Activated T-cell treated with anti-CD3 and anti-CD28 coated beads, Interleukin-2, amount 50 U/mL, for 72 hours (primary cell): ENCODE measurements at places on chromosomes 11 and 22.

- H3K27ac ChIP-seq = no peak overlapping the region
- DNase-seq = no peak
- H3K4me1 ChIP-seq = no peaks in the 10 kb centered on the region
- H3K27me3 ChIP-seq = no peaks in the 10 kb centered on the region
Measured at GRCh38 chr11:27913650-27914049, 194.3 kb downstream of the KIF18A start.

DNA sequence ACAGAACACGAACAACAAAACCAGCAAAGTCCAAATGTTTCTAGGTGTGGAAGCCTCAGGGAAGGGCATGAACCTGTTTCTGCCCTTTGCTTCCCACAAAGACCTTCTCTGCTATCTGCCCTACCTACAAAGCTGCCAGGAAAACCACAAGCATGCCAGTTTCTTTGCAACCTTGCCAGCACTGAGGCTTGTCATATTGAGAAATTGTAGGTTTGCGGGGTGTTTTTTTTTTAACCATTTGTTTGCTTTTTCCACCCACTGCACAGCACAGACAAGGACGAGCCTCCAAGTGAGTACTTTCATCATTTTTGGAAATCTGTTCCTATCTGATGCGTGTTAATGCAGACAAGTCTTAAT is 12.8 kb downstream of the PARVG start:
- no peaks in the 10 kb centered on the region for H3K27me3 ChIP-seq
- DNase-seq = peak; percentile 44
- H3K36me3 ChIP-seq = peaks cover 18% of the 10 kb centered on the region
- H3K27ac ChIP-seq = no peak overlapping the region
- H3K4me1 ChIP-seq = peaks cover 48% of the 10 kb centered on the region

GRCh38 chr22:22836635-22837034 is 51.0 kb upstream of the IGLL5 start:
- no peak overlapping the region for H3K4me3 ChIP-seq
- H3K36me3 ChIP-seq = no peaks in the 10 kb centered on the region
- DNase-seq = no peak
- H3K27ac ChIP-seq = no peak overlapping the region
- peaks cover 18% of the 10 kb centered on the region for H3K4me1 ChIP-seq
- no peaks in the 10 kb centered on the region for H3K27me3 ChIP-seq

GRCh38 chr11:27204529-27204928 is 158.5 kb downstream of the CCDC34 start:
- no peaks in the 10 kb centered on the region for H3K36me3 ChIP-seq
- H3K4me1 ChIP-seq = no peaks in the 10 kb centered on the region
- H3K4me3 ChIP-seq = no peak overlapping the region
- DNase-seq = peak; percentile 8
- H3K27me3 ChIP-seq = peaks cover 7% of the 10 kb centered on the region

GRCh38 chr11:57214494-57214893 is 22.6 kb downstream of the APLNR start:
- H3K4me3 ChIP-seq = no peak overlapping the region
- no peaks in the 10 kb centered on the region for H3K4me1 ChIP-seq
- H3K27me3 ChIP-seq = peaks cover 9% of the 10 kb centered on the region
- DNase-seq = no peak
- no peak overlapping the region for H3K27ac ChIP-seq

DNA sequence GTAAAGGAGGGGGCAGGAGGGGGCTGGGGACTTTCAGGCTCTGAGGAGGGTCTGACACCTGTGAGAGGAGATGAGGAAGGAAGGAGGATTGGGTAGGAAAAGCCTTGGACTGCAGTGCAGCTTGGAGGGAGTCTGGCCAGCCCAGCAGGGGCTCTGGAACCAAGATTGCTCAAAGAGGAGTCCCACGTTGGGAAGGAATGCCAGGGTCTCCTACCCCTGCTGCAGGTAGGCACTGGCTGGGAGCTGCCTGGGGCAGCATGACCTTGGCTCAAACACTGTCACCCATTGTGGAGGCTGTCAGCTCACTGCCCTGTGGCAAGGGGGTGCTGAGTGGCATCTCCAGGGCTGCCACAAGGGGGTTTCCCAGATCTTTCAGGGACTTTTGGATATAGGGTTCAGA is 94.5 kb downstream of the RPS6KA4 start:
- H3K4me3 ChIP-seq = no peak overlapping the region
- H3K4me1 ChIP-seq = peaks cover 15% of the 10 kb centered on the region
- H3K27ac ChIP-seq = no peak overlapping the region
- no peak for DNase-seq

DNA sequence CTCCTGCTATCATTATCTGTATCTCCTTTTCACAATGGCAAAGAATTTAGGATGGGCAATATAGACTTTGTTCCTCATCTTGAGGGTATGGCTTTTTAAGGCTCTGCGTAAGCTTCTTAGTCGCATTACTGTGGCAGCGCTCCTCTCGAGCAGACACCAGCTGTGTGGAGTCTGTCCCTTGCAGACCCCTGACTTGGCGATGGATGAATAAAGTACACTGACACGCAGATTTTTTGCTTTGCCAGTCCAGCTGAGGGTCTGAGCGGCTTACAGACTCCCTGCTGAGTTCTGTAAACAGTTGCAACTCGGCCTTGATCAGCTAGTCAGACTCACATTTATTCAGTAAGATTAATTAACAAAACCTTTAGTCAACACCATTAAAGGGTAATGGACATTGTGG is 390.0 kb upstream of the CNTN5 start:
- H3K36me3 ChIP-seq = no peaks in the 10 kb centered on the region
- H3K27me3 ChIP-seq = no peaks in the 10 kb centered on the region
- no peak overlapping the region for H3K4me3 ChIP-seq
- no peak overlapping the region for H3K27ac ChIP-seq
- no peak for DNase-seq

- H3K4me3 ChIP-seq = no peak overlapping the region
- peaks cover 4% of the 10 kb centered on the region for H3K4me1 ChIP-seq
- H3K27me3 ChIP-seq = no peaks in the 10 kb centered on the region
- no peak overlapping the region for H3K27ac ChIP-seq
- peaks cover 3% of the 10 kb centered on the region for H3K36me3 ChIP-seq
- no peak for DNase-seq
Measured at GRCh38 chr11:465896-466530, 15.9 kb downstream of the PTDSS2 start.
